Kidney (tissue), 22 donors: ENCODE measurements at places on chromosomes 2 and 18.

DNA sequence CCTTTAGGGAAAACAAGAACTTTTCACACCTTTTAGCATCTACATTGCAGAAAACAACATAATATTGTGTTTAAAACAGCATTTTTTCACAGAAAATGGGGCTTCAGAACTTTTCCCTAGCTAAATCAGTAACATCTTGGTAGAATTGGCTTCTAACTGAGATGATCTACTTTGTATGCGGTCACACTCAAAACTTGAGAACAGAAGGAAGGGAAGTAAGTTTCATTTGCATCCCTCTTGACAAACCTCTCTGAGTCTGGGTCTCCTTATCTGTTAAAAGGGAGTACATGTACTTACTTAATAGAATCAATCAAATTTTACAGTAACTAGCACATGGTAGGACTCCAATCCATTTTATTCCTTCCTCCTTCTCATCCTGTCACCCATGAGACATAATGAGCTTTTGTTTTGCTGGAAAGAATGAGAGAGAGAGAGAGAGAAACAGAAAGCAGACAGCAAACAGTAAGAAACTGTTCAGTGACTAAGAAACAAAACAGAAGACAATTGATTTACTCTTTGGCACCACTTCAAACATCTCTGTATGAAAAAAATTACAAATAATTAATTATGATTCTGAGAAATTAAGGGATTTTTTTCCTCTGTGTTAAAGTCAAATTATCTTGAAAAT lies 387.3 kb downstream of the SATB2 start:
- DNase-seq: no peak

DNA sequence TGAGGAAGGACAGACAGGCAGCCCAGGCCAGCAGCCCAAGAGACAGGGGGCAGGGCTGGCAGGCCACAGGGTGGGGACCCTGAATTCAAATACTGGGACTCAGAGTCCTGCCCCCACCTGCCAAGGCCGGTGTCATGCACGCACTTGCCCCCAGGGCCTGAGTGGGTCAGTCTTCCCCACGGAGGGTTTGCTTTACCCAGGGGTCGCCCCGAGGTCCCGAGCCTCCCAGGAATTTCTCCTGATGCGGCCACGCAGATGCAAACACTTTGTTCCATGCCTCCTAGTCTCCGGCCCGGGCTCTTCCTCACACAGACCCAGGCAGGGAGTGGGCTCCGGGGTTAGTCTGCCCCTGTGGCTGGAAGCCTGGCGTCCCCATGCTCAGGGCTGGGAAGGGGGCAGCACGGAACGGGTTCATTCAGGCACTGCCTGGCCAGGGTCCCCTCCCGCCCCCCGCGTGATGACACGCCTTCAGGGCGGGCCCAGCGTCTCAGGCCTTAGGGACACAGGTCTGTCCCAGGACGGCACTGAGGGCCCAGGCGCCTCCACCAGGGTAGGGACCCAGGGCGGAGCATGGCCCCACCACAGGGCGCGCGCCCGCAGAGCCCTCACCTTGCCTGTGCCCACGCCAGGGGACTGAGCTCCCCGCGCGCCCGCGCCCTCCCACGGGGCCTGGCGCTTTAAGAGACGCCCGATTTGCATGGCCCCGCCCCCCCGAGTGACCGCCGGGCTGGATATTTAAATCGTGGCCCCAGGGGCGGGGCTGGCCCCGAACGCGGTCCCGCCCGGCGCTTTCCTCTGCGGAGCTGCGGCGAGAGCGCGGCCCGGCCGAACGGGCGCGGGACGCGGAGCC lies at the start of gene SNED1:
SNED1 (plus strand) TSS at position 763 of the 850 bp plus-strand sequence. CDS start 220 bp downstream, outside the sequence.
- peak; percentile 90 for DNase-seq

DNA sequence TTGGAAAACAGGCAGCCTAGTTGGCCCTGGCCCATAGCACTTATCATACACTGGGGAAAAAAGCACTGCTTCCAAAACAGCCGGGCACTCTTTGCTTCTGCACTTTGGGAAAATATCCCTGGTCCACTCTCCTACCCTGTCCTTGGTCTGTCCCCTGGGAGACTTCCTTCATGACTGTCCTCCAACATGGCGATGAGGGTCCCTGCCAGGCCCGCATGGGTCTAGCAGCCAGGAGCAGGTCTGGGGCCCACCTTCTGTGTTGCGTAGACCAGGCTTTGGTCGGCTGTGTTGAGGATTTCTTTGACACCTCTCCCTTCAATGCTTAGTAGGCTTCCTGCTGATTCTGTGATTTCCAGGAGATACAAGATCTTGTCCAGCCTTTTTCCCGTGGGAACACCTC lies 12.2 kb downstream of the KCNF1 start:
- DNase-seq: no peak

DNA sequence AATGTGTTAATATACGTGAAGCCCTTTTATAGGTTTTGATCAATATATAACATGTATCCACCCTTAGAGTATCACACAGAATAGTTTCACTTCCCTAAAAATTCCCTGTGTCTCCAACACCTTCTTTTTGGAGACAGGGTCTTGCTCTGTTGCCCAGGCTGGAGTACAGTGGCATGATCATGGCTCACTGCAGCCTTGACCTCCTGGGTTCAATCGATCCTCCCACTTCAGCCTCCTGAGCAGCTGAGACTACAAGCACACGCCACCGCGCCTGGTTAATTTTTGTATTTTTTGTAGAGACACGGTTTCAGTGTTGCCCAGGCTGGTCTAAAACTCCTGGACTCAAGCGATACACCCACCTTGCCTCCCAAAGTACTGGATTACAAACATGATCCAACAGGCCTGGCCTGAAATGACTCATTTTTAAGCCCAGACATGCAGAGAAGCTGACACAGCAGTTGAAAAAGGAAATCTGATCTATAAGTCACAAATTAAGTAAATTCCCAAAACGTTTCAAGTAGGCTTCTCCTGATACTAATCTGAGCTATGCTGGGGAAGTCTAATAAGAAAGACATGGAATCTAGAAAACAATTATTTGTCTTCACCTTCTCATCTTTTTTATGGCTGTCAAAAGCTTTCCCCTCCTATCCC lies 2.9 kb downstream of the DUSP11 start:
- DNase-seq: no peak

DNA sequence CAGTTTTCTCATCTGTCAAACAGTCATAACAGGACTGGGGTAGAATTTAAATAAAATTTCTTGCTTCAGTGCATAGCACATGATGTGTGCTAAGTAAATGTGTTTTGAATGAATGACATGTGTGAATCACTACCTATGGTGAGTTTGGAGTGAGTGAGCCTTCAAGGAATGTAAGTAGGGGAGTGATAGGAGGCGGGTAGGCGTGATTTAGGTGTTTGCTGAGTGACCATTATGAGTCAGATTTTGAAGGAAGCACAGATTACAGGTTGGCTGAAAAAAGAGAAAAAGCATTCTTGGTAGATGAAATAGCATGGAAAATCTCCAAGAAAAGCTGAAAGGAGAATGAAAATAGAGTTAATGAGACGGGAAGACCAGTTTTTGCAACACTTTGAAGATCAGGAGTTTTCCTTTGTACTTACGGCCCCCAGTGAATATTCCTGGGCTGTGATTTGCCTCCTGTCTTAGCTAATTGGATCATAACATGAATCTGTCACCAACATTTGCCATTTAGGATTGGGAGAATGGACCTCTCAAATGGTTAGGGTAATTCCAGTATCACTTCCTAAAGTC lies 136.9 kb upstream of the GATA6 start:
- no peak for DNase-seq

- peak; percentile 65 for DNase-seq
These were observed 400.7 kb downstream of the HRH4 start for GRCh38 chr18:24860978-24861680.
